Vagina (tissue), 2 donors: ENCODE measurements at places on chromosomes 3 and 15.

DNA sequence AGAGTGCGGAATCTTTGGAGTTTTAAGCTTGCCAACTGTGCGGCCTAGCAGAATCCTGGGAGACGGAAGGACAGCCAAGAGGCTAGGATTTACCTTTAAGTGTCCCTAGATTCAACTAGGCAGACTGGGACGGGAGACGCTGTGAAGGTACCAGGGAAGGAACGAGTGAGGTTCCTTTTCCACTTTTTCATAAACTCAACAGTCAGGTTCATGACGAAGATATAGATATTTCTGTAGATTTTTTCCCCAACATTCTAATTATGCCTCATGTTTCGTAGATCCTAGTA is 564 bp upstream of the GABPB1 start:
- peak overlapping the region; percentile 99 for H3K4me3 ChIP-seq
- DNase-seq = no peak
- no peaks in the 10 kb centered on the region for H3K36me3 ChIP-seq
- H3K27me3 ChIP-seq = no peaks in the 10 kb centered on the region
- peak overlapping the region; percentile 97 for H3K27ac ChIP-seq

DNA sequence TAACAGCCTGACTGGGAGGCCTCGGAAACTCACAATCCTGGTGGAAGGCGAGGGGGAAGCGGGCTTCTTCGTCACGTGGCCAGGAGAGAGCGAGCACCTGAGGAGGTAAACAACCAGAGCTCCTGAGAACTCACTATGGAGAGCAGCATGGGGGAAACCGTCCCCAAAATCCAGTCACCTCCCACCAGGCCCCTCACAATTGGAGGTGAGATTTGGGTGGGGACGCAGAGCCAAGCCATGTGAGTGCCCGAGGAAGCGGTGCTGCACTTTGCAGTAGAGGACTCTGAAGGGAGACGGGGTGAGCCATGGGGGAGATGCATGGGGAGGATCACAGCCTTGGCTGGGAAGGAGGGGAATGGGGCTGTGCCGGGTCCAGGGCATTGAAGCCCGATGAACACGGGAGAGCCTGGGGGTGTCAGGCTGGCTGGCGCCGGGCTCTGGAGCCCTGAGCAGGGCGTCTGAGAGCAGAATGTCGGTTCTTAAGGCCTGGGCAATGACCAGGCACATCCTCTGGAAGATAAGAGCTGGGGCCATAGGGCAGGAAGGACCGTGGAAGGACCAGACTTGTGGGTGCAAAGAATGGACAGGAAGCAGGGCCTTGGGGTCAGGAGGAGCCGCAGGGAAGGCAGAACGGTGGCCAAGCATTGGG is 117.7 kb downstream of the GABRG3 start:
- no peaks in the 10 kb centered on the region for H3K4me1 ChIP-seq
- H3K36me3 ChIP-seq = no peaks in the 10 kb centered on the region
- no peak overlapping the region for H3K27ac ChIP-seq
- no peak for DNase-seq

GRCh38 chr3:81851176-81851575 is 89.7 kb upstream of the GBE1 start:
- H3K27me3 ChIP-seq = no peaks in the 10 kb centered on the region
- no peak overlapping the region for H3K4me3 ChIP-seq
- DNase-seq = no peak
- H3K4me1 ChIP-seq = no peaks in the 10 kb centered on the region
- H3K36me3 ChIP-seq = no peaks in the 10 kb centered on the region

DNA sequence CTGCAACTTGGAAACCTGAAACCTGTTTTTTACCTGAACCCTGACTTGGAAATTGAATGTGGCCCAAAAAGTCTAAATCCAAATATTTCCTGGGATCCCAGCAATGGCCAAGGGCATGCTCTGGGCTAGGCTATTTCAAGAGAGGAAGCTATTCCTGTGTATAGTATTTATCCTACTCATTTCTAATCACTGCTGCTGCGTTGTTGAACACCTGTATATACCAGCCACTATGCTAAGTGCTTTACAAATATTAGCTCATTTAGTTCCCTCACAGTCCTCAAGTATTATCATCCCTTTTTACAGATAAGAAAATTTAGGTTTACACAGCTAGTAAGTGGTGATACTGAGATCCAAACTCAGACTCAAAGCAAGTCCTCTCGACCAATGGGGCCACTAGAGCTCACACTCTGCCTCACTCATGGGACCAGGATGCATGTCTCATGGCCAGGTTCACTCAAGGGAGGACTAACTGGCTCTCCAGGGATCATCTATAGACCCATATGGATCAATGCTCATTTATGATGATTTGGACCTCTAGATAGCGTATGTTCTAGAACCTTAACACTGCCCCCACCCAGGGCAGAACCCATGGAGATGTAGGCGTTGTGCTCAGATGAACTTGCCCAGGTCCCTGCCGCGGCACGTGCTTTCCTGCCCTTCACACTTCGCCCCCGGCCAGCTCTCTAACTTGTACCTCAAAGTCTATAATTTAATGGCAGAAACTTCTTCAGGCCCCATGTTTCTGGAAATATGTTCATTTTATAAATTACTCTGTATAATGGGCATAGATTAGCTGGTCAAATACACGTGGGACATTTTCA is 2.6 kb upstream of the CCR4 start:
- no peaks in the 10 kb centered on the region for H3K4me1 ChIP-seq
- no peak overlapping the region for H3K27ac ChIP-seq
- no peaks in the 10 kb centered on the region for H3K27me3 ChIP-seq
- H3K4me3 ChIP-seq = no peak overlapping the region

GRCh38 chr15:80890341-80891005 is 99.1 kb downstream of the MESD start:
- H3K4me1 ChIP-seq = no peaks in the 10 kb centered on the region
- H3K36me3 ChIP-seq = no peaks in the 10 kb centered on the region
- no peak overlapping the region for H3K4me3 ChIP-seq
- H3K27me3 ChIP-seq = no peaks in the 10 kb centered on the region
- H3K27ac ChIP-seq = no peak overlapping the region

- peaks cover 32% of the 10 kb centered on the region for H3K36me3 ChIP-seq
- DNase-seq = no peak
- H3K27ac ChIP-seq = peak overlapping the region; percentile 65
- H3K4me1 ChIP-seq = peaks cover 21% of the 10 kb centered on the region
- H3K4me3 ChIP-seq = no peak overlapping the region
These were observed 84.0 kb downstream of the DUT start for GRCh38 chr15:48415036-48415886.

- H3K4me3 ChIP-seq = no peak overlapping the region
- H3K4me1 ChIP-seq = peaks cover 3% of the 10 kb centered on the region
- no peak for DNase-seq
- no peaks in the 10 kb centered on the region for H3K36me3 ChIP-seq
These were observed 3.9 kb upstream of the ACTL6A start for GRCh38 chr3:179558742-179559364.

DNA sequence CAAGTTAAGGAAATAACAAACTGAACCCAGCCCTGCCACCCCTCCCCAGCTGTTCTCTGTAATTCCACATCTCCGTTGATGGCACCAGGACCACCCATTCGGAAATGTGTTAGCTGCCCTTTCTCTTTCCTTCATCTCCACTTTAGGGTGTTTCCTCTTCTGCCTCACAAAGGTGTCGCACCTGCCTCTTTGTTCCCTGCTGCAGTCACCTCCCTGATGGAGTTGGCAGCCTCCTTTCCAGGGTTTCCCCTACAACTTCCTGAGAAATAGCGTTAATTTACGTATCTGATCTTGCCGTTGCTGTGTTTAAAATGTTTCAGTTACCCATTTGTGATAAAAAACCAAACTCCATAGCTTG is 57.3 kb downstream of the GPR171 start:
- no peaks in the 10 kb centered on the region for H3K27me3 ChIP-seq
- H3K27ac ChIP-seq = peak overlapping the region; percentile 72
- DNase-seq = no peak
- no peaks in the 10 kb centered on the region for H3K36me3 ChIP-seq

DNA sequence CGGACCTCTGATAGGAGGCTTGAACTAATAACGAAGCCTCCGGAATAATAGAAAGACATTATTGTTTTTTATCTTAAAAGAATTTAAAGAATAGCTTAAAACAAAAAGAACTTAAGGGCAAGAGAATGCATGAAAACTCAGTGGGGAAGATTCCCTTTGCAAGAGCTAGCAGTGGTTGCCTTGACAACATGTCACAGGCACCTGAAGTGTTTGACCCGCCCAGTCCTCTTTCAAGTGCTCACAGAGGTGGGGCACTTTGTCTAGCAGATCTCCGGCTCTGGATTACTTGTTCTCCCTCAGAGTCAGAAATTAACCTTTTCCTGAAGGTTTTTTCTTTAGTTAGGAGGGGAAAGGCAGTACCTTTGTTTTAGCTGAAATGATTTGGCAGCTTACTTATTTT is 37.8 kb downstream of the LARS2 start:
- H3K27me3 ChIP-seq = no peaks in the 10 kb centered on the region
- no peak overlapping the region for H3K27ac ChIP-seq
- H3K36me3 ChIP-seq = no peaks in the 10 kb centered on the region
- no peaks in the 10 kb centered on the region for H3K4me1 ChIP-seq
- DNase-seq = no peak

DNA sequence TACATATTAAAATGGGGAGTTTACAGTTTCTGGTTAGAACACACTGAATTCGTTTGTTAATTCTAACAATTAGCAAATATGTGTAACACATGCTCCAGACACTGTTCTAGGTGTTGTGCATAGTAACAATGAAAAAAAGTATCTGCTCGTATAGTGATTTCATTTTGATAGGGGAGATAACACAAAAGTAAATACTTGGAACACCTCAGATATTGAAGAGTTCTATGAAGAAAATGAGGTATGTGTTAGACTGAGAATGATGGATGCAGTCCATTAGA is 6.8 kb upstream of the TMF1 start:
- no peak overlapping the region for H3K4me3 ChIP-seq
- H3K36me3 ChIP-seq = peaks cover 63% of the 10 kb centered on the region
- no peaks in the 10 kb centered on the region for H3K27me3 ChIP-seq
- H3K4me1 ChIP-seq = no peaks in the 10 kb centered on the region

- no peak for DNase-seq
- peaks cover 22% of the 10 kb centered on the region for H3K4me1 ChIP-seq
- H3K27ac ChIP-seq = no peak overlapping the region
- H3K4me3 ChIP-seq = no peak overlapping the region
These were observed 64.4 kb downstream of the MAGEF1 start for GRCh38 chr3:184647405-184647936.

DNA sequence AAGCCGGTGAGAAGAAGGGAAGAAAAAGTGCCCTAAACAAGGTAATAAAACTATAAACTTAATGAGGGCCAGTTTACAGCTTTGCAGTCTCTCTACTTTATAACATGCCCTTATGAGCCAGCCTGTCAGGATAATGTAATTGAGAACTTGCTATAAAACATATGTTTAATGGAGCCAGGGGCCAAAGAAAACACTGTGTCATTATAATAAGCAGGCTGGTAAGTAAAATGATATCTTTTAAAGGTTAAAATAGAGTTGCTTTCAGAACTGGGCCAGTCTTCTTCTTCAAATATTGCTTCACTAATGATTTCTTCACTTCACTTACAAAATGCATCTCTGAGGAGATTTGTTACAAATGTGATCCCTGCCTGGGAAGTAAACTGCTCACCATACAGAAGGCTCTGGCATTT is 192.5 kb downstream of the SHOX2 start:
- no peaks in the 10 kb centered on the region for H3K36me3 ChIP-seq
- no peak overlapping the region for H3K27ac ChIP-seq
- no peak for DNase-seq
- no peak overlapping the region for H3K4me3 ChIP-seq
- peaks cover 9% of the 10 kb centered on the region for H3K4me1 ChIP-seq
- no peaks in the 10 kb centered on the region for H3K27me3 ChIP-seq

DNA sequence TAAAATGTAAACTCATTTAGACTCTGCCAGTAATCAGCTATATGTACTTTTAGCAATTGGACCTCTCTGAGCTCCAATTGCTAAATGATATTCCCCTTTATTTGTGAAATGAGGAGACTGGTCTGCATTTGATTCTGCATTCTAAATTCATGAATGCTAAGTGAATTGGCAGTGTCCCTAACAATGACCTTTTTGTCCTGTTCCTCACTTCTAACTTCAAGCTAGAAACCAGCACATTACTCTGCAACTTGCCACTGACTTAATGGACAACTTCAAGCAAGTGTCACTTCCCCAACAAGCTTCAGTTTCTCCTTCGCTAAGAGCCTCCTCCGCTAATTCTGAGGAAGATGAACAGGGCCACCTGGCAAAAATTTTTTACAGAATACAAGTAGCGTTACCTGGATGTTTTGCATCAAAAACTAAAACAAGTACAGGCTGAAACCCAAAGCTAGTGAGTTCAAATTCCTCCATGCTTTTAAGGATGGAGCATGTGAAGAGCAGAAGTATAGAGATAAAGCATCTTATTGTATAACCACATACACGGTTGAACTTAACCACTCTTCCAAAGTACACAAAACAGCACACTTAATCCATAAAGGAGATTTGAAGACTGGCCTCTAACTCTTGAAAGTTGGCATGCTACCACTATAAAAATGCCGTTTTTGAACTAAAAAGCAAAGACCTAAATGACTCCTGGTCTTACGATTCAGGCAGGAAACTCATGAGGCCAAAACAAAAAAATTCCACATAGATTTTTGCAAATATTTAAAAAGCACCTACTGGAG is 207.6 kb downstream of the MAGI1 start:
- H3K4me3 ChIP-seq = no peak overlapping the region
- H3K4me1 ChIP-seq = peaks cover 13% of the 10 kb centered on the region
- no peaks in the 10 kb centered on the region for H3K36me3 ChIP-seq
- DNase-seq = no peak
- H3K27me3 ChIP-seq = no peaks in the 10 kb centered on the region

DNA sequence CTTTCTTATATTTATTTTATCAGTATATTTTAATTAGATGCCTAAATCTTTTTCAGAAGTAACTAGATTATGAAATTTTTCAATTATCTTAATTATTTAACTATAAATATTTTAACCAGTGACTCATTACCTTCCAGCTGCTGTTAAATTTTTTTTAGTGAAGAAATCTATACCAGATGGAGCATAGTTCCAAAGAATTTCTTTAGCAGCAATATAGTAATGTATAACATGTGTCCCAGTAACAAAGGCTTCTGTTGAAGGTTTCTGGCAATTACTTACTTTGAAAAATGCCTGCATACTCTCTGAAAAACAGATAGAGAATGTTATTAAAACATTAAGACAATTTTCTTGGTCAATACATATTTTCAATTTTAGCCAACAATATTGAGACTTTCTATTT is 45.1 kb upstream of the CP start:
- no peaks in the 10 kb centered on the region for H3K27me3 ChIP-seq
- no peaks in the 10 kb centered on the region for H3K4me1 ChIP-seq
- no peak overlapping the region for H3K4me3 ChIP-seq
- no peak overlapping the region for H3K27ac ChIP-seq
- DNase-seq = no peak
- H3K36me3 ChIP-seq = no peaks in the 10 kb centered on the region

DNA sequence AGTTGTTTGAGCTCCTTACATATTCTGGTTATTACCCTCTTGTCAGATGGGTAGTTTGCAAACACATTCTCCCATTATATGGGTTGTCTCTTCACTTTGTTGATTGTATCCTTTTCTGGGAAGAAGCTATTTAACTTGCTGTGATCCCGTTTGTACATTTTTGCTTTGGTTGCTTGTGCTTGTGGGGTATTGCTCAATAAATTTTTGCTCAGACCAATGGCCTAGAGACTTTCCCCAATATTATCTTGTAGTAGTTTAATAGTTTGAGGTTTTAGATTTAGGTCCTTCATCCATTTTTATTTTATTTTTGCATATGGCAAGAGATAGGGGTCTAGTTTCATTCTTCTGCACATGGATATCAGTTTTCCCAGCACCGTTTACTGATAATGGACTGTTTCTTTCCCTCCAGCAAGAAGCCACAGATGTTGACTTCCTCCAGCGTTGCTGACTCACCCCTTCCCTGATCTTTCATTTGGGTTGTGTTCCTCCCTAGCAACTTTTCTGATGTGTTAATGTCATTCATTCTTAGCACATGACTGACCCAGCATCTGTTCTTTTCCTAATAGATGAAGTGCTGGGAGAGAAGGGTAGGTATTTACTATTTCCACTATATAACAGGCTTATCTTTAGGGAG is 166.7 kb upstream of the SGO1 start:
- DNase-seq = no peak
- no peaks in the 10 kb centered on the region for H3K36me3 ChIP-seq
- H3K27ac ChIP-seq = no peak overlapping the region
- no peak overlapping the region for H3K4me3 ChIP-seq
